H9 (cell line): ENCODE measurements at places on chromosomes 2 and 18. TPM values are rescaled to one million over a fixed set of nuclear protein-coding genes. Genes with fewer than 3 reads are reported as not detected.

GALNT14 gene
- total RNA-seq: 2.4 and 2.7 TPM in 2 replicates

SMYD1 gene
- total RNA-seq: 0.04 TPM in 1 of 2 replicates, not detected in the other

ARMC9 gene
- total RNA-seq: 33.8 and 37.6 TPM in 2 replicates

GRCh38 chr2:3703236-3703756, at the start of gene DCDC2C:
Gene DCDC2C (plus strand): TSS chr2:3703575. CDS start chr2:3703752, 177 bp downstream.
- H3K27me3 ChIP-seq: no peaks in the 10 kb centered on the region; the same call in 1 of the 2 replicates
- H3K4me3 ChIP-seq: peak within 1 kb of the TSS; percentile 80
- no peaks in the 10 kb centered on the region; the same call in 1 of the 2 replicates for H3K4me1 ChIP-seq
- H3K27ac ChIP-seq: no peak within 1 kb of the TSS

- H3K4me3 ChIP-seq: no peak overlapping the region
- peaks cover 5% of the 10 kb centered on the region; the same call in 1 of the 2 replicates for H3K4me1 ChIP-seq
- no peaks in the 10 kb centered on the region for H3K27me3 ChIP-seq
- H3K27ac ChIP-seq: no peak overlapping the region
- DNase-seq: no peak
Observed at GRCh38 chr18:34710934-34711333, 836 bp downstream of the DTNA start.

GRCh38 chr2:231386446-231386845, 9.1 kb upstream of the B3GNT7 start:
- no peak for DNase-seq
- H3K4me3 ChIP-seq: no peak overlapping the region

GRCh38 chr18:79203017-79203605, 133.9 kb downstream of the ATP9B start:
- H3K4me1 ChIP-seq: no peaks in the 10 kb centered on the region
- H3K27ac ChIP-seq: no peak overlapping the region
- H3K36me3 ChIP-seq: peaks cover 18% of the 10 kb centered on the region
- DNase-seq: no peak
- H3K27me3 ChIP-seq: no peaks in the 10 kb centered on the region
- no peak overlapping the region for H3K4me3 ChIP-seq

GRCh38 chr18:55504808-55505207, 83.2 kb downstream of the TCF4 start:
- H3K36me3 ChIP-seq: no peaks in the 10 kb centered on the region
- peaks cover 6% of the 10 kb centered on the region; the same call in 1 of the 2 replicates for H3K4me1 ChIP-seq
- H3K27ac ChIP-seq: no peak overlapping the region

DNA sequence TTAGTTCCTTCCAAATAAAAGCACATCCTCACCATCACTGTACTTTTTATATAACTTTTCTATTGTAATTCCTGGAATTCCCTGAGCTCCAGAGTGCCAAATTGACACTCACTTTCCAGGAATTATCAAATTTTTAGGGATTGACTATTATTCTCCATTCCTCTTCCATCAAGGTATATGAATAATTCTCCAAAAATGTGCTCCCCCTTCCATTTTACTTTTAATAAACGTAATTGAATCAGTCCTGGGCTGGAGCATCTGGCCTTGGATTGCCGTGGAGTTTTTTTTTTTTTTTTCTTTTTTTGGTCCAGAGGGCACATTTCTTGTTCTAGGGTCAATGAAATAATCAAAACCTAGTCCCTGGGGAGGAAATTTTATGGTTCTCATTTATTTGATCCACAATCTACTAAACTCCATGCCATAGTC, 304.3 kb downstream of the CDCA7 start:
- H3K27ac ChIP-seq: no peak overlapping the region
- DNase-seq: no peak
- no peaks in the 10 kb centered on the region for H3K36me3 ChIP-seq

DNA sequence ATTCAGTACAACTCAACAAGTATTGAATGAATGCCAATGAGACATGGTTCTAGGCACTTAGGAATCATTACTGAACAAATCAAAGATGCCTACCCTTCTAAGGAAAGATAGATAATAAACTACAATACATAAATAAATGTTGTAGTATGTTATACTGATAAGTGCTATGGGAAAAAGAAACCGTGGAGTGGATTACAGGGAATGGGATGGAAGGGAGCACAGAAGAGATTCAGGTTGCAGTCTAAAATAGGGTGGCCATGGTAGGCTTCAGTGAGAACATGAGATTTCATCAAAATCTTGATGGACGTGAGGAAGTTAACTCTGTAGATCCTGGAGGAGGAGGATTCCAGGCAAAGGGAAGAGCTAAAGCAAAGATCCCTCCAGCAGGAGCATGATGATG, 17.9 kb upstream of the CREB1 start:
- DNase-seq: no peak
- H3K36me3 ChIP-seq: no peaks in the 10 kb centered on the region
- H3K4me1 ChIP-seq: no peaks in the 10 kb centered on the region
- H3K27ac ChIP-seq: no peak overlapping the region
- H3K27me3 ChIP-seq: no peaks in the 10 kb centered on the region
